ENCODE measurements at places on chromosomes 1 and 21.

DNA sequence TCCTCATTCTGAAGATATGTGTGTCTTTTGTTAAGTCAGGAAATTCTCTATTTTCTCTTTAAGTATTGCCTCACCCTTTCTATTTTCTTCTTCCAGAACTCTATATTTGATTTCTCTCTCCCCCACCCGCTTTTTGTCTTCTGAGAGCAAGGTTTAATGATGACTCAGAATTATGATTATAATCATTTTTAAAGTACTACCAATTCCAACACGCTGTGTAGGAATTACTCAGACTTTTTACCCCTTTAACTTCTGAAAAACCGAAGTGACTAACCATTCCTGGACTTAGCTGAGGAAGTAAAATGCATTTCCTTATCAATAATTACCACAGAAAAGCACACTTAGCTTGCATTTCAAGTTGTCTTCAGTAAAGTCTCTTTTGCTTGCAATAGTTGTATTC, 20.8 kb upstream of the SCYL3 start:
- no peak for DNase-seq

- DNase-seq: no peak
These were observed 38.6 kb downstream of the TNFSF18 start for GRCh38 chr1:173012126-173012525.

- no peak for DNase-seq
These were observed 155.2 kb upstream of the COA6 start for GRCh38 chr1:234218078-234218477.

DNA sequence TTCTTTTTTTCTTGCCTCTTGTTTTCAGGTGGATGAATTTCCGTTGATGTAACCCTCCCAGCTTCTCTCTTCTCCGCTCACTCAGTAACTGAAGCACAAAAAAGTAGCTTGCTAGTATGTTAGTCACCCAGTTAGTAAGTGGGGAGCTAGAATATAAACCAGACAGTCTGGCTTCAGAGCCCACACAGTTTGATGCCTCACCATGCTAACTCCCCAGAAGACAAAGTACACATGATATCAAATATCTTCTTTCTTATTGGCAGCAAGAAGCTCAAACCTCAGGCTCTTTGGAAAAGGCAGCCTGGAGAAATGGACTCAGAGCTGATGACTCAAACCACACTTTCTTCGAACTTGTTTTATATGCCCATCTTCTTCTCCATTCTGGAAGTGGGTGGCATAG, 187.5 kb upstream of the PLXNA2 start:
- no peak for DNase-seq

- DNase-seq: no peak
These were observed 53.5 kb upstream of the EPHA8 start for GRCh38 chr1:22509815-22510214.

DNA sequence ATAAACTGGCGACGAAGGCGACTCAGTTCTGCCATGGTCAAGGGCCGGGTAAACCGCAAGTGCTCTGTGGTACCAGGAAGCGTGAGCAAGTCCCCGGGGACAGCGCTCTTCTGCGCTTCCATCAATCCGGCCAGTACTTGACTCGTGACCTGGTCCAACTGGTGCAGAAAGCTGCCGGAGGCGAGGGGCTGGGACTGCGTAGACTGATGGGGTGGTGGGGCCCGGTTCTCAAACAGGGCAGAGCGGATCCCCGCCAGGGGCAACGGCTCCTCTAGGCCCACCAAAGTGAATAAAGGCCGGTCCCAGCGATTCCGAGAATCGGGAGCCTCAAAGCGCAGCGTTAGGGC, 852 bp downstream of the KTI12 start:
- peak; percentile 39 for DNase-seq

DNA sequence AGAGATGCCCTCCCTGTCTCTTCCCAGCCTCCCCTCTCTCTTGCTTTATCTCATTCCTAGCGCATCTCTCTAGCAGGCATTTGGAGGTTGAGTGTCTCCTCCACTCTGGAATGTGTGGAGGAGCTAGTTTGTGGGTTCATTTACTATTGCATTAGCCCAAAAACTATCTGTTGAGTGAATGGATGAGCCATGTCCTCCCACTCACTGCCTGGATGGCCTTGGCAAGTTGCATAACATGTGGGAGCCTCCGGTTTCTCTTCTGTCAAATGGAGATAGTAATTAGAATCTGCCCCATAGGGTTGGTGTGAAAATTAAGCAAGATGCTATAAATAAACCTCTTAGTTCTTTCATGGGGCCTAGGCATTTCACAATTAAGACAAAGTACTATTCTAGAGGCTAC, 181.8 kb downstream of the KAZN start:
- no peak for DNase-seq

DNA sequence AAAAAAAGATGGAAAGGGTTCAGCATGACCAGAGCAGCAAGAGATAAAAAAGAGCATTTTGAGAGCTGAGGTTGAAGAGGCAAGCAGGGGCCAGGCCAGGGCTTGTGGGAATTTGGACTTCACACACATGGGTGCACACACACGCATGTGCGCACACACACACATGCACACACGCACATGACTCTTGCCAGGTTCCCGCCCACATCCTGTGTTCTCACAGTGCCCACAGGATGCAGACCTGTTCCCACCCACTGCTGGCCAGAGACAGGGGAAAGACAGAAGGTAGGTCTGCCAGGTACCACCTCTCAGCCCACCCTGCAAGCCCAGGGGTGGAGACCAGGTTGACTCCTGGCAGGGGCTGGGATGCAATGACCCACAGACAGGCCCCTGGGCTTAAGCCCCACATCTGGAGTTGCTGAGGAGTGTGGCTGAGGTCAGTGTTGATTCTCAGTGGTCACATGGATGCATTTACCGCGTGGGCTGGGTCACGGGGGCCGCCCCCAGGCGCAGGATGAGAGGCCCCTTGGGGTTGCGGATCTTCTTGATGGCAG, 4.4 kb downstream of the COL16A1 start:
- peak; percentile 60 for DNase-seq

GRCh38 chr1:165648919-165649572, 18.0 kb downstream of the MGST3 start:
- DNase-seq: no peak

GRCh38 chr1:44519035-44519676, 114.1 kb downstream of the RNF220 start:
- no peak for DNase-seq

DNA sequence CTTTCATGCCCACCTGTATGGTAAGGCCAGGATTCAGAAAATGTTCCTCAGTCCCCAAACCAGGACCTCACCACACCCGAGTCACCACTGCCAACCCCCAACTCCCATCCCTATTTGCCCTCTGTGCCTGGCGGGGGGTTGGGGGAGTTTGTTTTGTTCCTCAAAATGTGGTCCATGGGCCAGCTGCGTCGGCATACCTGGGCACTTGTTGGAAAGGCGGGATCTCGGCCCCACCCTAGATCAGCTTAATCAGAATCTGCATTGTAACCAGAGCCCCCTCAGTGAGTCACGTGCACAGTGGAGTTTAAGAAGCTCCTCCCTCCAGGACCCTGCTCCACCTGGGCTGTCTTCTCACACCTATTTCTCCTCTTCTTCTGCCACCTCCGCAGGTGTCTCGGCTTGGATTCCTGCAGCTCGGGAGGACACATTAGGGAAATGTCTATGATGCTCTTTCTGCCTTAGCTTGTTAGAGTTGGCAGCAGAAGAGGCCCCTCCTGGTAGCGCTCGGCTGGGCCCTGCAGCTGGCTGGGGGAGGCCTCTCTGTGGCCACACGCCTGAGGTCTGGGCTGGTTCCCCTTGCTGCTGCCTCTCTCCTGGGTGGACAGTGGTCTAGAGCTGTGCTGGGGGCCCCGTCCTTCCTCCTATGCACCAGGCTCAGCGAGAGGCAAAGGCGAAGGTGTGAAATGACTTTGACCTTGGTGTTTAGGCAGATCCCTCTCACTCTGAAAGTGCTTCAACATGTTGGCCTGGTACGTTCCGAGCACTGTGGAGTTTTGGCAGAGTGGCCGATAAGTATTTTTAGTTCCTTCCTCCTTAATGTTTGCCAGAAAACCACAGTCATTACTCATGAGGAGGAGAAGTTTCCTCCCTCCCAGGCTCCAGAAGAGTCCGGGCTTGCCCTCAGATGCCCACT, 41.8 kb upstream of the CAMTA1 start:
- DNase-seq: peak; percentile 56

- peak; percentile 92 for DNase-seq
These were observed 1.1 kb downstream of the ARHGAP30 start for GRCh38 chr1:161068306-161069234.

DNA sequence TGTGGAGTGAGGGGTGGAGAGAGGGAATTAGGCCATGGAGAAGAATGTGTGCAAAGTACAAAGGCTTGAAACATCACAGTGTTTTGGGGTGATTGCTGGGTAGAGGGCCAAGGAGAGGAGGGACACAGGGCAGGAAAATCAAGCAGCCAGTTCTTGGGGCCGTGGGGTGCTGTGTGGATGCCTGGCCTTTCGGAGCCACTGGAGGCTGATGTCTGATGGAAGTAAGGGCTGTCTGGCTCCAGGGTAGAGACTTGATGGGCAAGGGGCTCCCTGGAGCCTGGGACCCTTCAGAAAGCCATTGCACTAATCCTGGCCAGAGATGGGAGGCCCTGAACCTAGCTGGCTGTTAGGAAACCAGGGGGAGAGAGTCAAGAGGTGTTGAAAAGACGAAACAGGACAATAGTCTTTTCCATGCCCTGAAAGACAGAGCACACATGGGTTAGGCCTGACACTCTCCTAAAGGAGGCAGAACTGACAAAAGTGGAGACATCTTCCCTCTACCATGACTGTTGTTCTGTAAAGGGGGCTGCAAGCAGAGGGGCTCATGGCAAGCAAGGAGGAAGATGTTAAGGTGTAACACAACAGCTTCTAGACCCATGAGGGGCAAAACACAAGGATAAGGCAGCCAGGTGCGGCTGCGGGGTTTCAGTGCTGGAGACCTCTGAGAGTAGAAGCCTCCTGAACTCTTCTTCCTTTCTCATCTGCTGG, 21.0 kb downstream of the ATF3 start:
- DNase-seq: no peak

- peak; percentile 91 for DNase-seq
These were observed 20.8 kb upstream of the MACF1 start for GRCh38 chr1:39183503-39184353.

DNA sequence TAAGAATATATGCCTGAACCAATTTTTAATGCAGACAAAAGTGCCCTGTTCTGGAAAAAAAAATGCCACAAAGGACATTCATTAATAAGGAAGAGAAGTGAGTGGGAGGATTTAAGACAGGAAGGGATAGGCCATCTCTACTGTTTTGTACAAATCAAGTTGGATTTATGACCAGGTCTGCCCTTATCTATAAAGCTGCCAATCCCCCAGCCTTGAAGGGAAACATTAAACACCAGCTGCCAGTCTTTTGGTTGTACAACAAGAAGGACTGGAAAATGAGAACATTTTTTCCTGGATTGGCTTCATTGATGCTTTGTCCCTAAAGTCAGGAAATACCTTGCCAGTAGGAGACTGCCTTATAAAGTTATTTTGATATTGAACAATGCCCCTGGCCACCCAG, 444.0 kb downstream of the NPHP4 start:
- no peak for DNase-seq

GRCh38 chr1:247373721-247374141, 42.1 kb upstream of the ZNF496 start:
- DNase-seq: peak; percentile 76

DNA sequence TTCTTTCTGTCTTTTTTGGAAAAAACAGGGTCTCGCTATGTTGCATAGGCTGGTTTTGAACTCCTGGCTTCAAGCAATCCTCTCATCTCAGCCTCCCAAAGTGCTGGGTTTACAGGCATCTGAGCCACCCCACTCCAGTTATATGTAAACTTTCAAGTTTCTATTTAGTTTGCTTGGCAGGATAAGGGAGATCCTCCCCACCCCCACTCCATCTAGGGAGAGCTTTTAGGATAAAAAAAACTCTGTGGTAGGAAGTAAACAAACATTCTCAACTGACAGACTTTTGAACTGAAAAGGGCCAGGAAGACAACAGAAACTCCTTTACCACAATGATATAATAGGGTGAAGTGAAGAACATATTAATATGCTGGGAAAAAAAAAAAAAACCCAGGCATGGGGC, 41.0 kb upstream of the ZNF326 start:
- DNase-seq: peak; percentile 23

- peak; percentile 62 for DNase-seq
These were observed 8.3 kb upstream of the TNFRSF1B start for GRCh38 chr1:12158357-12159092.

DNA sequence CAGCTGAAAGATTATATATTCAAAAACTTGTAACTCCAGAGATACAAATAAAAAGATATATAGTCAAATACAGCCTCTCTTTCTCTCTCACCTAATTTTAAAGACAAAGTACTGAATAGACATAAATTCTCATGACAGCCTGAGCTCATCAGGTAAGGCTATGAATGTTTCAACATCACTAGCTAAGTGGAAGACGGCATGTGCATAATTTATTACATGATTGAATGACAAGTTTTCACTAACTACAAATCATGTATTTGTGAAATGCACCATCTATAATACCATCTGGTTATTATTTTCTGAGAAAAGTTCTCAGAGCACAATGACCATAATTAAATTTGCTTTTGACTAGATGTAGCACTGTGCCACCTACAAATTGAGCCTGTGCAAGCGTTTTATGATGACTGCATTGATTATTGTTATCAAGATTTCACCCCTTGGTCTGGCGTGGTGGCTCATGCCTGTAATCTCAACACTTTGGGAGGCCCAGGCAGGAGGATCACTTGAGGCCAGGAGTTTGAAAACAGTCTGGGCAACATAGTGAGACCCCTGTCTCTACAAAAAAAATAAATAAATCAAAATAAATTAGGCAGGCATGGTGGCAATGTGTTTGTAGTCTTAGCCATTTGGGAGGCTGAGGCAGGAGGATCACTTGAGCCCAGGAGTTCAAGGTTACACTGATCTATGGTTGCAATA, 128.2 kb downstream of the APP start:
- no peak for DNase-seq

DNA sequence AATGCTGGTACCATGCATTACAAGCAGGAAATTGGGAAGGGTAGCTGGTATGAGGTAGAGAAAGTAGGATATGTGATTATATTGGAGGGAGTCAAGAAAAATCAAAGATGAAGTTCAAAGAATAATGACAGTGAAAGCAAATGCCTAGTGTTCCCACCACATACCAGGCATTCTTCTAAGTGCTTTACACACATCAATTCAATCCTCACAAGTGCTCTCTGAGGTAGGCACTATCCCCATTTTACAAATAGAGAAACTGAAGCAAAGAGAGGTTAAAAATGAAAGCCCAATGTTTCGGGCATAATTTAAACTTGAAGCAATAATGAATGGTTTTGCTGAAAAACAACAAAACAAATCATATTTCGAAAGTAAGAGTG, 40.1 kb upstream of the MCOLN3 start:
- DNase-seq: no peak

DNA sequence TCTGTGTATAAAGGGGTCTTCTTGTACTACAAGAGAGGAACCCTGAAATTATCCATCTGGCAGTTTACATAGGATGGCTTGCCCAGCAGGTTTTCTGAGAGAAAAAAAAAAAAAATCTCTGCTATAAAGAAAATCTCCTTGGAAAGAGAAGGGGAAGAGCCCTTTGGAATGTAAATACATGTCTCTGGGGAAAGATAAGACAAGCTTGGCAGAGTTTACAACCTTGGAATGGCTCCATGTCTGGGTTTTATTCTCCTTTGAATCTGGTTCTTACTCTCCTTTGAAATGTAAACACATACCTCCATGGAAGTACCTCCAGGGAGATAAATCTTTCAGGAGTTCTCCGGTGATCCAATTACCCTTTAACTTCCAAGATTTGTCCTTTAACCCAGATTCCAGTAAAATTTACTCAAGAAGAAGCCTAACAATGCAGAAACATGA, 45.1 kb upstream of the DNAH14 start:
- DNase-seq: no peak
